MCF 10A (cell line): ENCODE measurements at places on chromosomes 2 and 18.
A peak's percentile ranks its signal among the peaks of the same experiment; 100 is the strongest.

DNA sequence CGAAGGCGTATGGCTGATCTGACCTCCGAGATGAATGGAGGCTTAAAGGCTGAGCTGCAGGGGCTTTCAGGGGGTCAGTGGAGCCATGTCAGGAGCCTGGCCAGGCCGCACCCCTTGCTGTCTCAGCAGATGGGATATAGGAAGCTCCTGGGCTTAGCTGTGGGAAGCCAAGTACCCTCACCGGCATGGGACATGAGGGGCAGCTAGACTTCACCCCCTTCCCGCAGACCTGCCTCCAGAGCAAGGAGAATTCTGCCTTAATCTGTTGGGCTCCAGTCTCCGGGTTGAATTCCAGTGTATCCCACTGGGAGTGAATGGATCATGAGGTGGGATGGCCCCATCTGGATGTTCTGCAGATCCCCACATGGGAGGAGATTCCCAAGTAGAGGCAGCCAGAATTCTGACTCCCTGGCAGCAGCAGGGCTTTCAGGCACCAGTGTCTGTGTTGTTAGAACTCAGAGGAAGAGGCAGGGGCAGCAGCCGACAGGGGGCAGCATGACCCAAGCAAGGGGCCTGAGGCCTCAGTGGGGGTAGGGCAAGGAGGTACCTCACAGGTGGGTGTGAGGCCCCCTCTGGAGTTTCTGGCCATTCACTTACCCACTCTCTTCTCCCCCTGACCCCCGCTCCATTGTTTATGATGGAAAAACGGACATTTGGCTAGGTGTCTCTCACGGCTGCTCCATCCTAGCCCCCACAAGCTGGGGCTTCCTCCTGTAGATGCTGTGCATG is 19.1 kb downstream of the CAPG start:
- H3K27me3 ChIP-seq, result no peaks in the 10 kb centered on the region
- peaks cover 58% of the 10 kb centered on the region for H3K36me3 ChIP-seq
- no peak overlapping the region for H3K27ac ChIP-seq
- H3K4me3 ChIP-seq, result no peak overlapping the region
- DNase-seq, result peak; percentile 56
- peaks cover 6% of the 10 kb centered on the region for H3K4me1 ChIP-seq

GRCh38 chr2:105336786-105337121 is 586 bp upstream of the C2orf49 start:
- peaks cover 22% of the 10 kb centered on the region for H3K36me3 ChIP-seq
- no peak for DNase-seq
- no peaks in the 10 kb centered on the region for H3K27me3 ChIP-seq

- H3K4me3 ChIP-seq, result no peak overlapping the region
- DNase-seq, result no peak
- H3K27me3 ChIP-seq, result no peaks in the 10 kb centered on the region
- H3K4me1 ChIP-seq, result peaks cover 48% of the 10 kb centered on the region
- H3K27ac ChIP-seq, result no peak overlapping the region
- H3K36me3 ChIP-seq, result no peaks in the 10 kb centered on the region
Measured at GRCh38 chr2:168534926-168535325, 78.9 kb downstream of the CERS6 start.

GRCh38 chr2:185202945-185203528 is 535.6 kb upstream of the FSIP2 start:
- H3K36me3 ChIP-seq, result no peaks in the 10 kb centered on the region
- DNase-seq, result no peak
- no peaks in the 10 kb centered on the region for H3K4me1 ChIP-seq
- no peak overlapping the region for H3K4me3 ChIP-seq
- no peak overlapping the region for H3K27ac ChIP-seq

DNA sequence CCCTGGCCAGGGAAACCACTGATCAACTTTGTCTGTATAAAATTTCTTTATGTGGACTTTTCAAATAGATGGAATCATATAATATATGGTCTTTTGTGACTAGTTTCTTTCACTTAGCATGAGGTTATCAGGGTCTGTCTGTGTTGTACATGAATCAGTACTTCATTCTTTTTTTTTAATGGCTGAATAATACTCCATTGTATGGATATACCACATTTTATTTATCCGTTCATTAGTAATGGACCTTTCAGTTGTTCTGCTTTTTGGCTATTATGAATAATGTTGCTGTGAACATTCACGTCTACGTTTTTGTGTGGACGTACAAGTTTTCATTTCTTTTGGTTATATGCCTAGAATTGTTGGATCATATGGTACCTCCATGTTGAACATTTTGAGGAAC is 69.1 kb upstream of the GAREM2 start:
- no peak overlapping the region for H3K4me3 ChIP-seq
- no peaks in the 10 kb centered on the region for H3K27me3 ChIP-seq
- H3K4me1 ChIP-seq, result peaks cover 7% of the 10 kb centered on the region
- H3K36me3 ChIP-seq, result peaks cover 54% of the 10 kb centered on the region
- no peak overlapping the region for H3K27ac ChIP-seq
- no peak for DNase-seq

DNA sequence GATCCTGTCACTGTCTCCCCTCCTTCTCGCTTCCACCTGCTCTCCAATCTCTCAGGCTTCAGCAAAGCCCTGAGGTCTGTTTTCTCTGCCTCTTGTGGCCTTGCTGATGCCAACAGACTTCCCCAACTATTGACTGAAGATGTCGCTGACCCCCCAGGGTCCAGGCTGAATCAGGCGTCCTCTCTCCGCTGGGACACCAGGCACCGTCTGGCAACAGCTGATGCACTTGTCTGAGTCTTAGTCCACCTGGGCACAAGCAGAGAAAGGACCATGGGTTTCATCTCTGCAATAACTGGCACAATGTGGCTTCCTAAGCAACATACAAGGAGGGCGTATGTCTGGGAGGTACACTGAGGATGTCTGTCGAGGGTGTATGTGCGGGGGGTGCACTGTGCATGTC is 248.7 kb upstream of the MYT1L start:
- no peaks in the 10 kb centered on the region for H3K4me1 ChIP-seq
- H3K27me3 ChIP-seq, result no peaks in the 10 kb centered on the region
- DNase-seq, result no peak
- no peaks in the 10 kb centered on the region for H3K36me3 ChIP-seq
- H3K4me3 ChIP-seq, result no peak overlapping the region

DNA sequence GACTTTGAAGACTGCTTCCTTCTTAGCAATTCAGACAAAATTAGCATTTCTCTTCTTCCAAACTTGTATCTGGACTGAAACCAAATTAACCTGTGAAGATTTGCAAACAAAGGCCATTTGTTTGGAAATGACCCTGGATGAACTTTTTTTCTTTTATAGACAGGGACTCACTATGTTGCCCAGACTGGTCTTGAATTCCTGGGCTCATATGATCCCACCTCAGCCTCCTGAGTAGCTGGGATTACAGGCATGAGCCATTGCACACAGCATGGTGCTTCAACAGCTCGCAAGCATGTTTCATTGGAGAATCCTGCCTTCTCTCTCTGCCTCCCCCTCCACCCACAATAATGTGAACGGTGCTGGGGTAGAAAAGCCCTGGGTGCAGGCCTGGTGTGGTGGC is 170.2 kb downstream of the ARL4C start:
- peaks cover under 1% of the 10 kb centered on the region for H3K27me3 ChIP-seq
- no peak overlapping the region for H3K4me3 ChIP-seq
- DNase-seq, result no peak
- no peaks in the 10 kb centered on the region for H3K4me1 ChIP-seq
- no peak overlapping the region for H3K27ac ChIP-seq
- no peaks in the 10 kb centered on the region for H3K36me3 ChIP-seq

DNA sequence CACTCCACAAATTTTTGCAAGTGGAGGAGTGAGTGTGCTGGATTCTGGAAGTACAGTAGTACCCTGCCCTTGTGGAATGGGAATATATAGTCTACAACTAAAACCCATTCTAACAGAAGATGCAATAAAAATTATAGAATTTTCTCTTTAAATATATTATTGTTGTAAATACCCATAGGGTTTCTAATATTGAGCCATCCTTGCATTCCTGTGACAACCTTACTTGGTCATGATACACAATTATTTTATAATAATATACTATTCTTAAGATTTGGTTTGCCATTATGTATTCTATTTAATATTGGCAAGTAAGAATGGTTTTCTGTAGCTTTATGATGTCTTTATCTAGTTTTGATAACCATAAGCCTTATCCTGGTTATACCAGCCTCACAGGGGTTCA is 52.2 kb downstream of the EML6 start:
- peaks cover 25% of the 10 kb centered on the region for H3K4me1 ChIP-seq
- no peaks in the 10 kb centered on the region for H3K36me3 ChIP-seq
- no peak overlapping the region for H3K27ac ChIP-seq
- DNase-seq, result peak; percentile 11
- no peak overlapping the region for H3K4me3 ChIP-seq
- H3K27me3 ChIP-seq, result no peaks in the 10 kb centered on the region

- H3K4me3 ChIP-seq, result no peak overlapping the region
- no peak for DNase-seq
- H3K36me3 ChIP-seq, result no peaks in the 10 kb centered on the region
- H3K27ac ChIP-seq, result no peak overlapping the region
- H3K27me3 ChIP-seq, result peaks cover 86% of the 10 kb centered on the region
- H3K4me1 ChIP-seq, result no peaks in the 10 kb centered on the region
Measured at GRCh38 chr2:113021312-113021711, 16.1 kb downstream of the IL36A start.

DNA sequence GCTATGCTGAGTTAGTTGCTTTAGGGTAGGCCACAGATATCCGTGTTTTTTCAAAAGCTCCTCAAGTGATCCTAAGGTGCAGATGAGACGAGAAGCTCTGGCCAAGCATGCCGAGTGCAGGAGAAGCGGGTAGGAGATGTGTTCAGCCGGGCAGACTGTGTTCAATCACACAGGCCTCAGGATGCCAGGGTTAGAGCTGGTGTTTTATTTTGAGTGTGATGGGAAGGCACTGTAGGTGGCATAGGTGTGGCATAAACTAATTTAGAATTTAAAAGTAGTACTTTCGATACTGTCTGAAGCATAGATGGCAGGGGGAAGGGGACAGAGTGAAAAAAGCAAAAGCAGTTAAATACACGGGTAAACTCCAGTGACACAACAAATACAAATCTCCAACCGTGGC is 30.9 kb downstream of the DPP4 start:
- H3K27ac ChIP-seq, result no peak overlapping the region
- H3K4me1 ChIP-seq, result peaks cover 9% of the 10 kb centered on the region
- no peaks in the 10 kb centered on the region for H3K36me3 ChIP-seq
- DNase-seq, result no peak

DNA sequence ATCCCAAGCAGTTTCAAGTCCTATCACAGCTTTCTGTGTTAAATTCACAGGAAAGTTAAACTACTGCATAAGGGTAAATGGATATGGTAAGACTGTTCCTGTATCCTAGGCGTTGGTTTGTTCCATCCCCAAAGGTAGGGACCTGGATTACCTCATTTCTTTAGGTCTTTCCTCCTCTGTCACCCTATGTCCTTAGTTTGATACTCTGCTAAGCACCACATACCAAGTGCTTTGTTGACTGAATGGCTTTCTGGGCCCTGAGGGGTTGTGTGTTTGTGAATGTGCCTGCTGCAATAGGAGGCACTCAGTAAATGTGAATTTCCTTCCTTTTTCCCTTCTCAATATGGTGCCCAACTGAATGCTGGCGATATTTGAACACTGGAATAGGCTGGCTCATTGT is 7.8 kb downstream of the NOSTRIN start:
- no peak overlapping the region for H3K4me3 ChIP-seq
- no peaks in the 10 kb centered on the region for H3K27me3 ChIP-seq
- no peak for DNase-seq
- no peaks in the 10 kb centered on the region for H3K36me3 ChIP-seq
- H3K4me1 ChIP-seq, result no peaks in the 10 kb centered on the region

GRCh38 chr2:203951366-203951902 is 14.9 kb downstream of the ICOS start:
- H3K4me1 ChIP-seq, result peaks cover 5% of the 10 kb centered on the region
- no peaks in the 10 kb centered on the region for H3K27me3 ChIP-seq
- no peak for DNase-seq
- H3K4me3 ChIP-seq, result no peak overlapping the region

DNA sequence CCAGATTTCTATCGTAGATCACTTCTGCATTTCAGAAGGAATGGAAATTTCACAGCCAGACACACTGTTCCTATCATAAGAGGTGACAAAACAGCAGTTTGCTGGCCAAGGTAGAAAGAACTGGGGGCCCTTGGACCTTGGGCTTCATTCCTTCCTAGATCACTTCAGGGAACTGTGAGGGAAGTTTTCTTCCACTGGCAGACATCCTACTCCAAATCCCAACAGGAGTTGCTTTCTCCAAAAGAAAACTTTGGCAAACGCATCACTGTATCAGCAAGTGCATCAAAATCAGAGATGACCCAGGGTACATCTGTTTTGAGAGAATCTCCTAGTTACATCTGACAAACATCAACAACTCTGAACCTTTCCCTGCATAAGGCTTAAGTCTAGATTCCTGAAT is 348.4 kb upstream of the KLHL29 start:
- no peak overlapping the region for H3K27ac ChIP-seq
- peaks cover 26% of the 10 kb centered on the region for H3K27me3 ChIP-seq
- no peaks in the 10 kb centered on the region for H3K36me3 ChIP-seq
- H3K4me3 ChIP-seq, result no peak overlapping the region
- DNase-seq, result no peak

- DNase-seq, result no peak
- no peaks in the 10 kb centered on the region for H3K27me3 ChIP-seq
- no peak overlapping the region for H3K4me3 ChIP-seq
- no peak overlapping the region for H3K27ac ChIP-seq
- H3K36me3 ChIP-seq, result no peaks in the 10 kb centered on the region
Measured at GRCh38 chr18:66638856-66639629, 35.2 kb upstream of the CDH19 start.

- DNase-seq, result no peak
- H3K27ac ChIP-seq, result no peak overlapping the region
- H3K36me3 ChIP-seq, result no peaks in the 10 kb centered on the region
- no peaks in the 10 kb centered on the region for H3K4me1 ChIP-seq
- peaks cover 23% of the 10 kb centered on the region for H3K27me3 ChIP-seq
Measured at GRCh38 chr2:240146141-240146561, 5.7 kb upstream of the OTOS start.

- no peak overlapping the region for H3K27ac ChIP-seq
- H3K4me3 ChIP-seq, result no peak overlapping the region
- H3K4me1 ChIP-seq, result no peaks in the 10 kb centered on the region
- H3K36me3 ChIP-seq, result no peaks in the 10 kb centered on the region
- DNase-seq, result no peak
- no peaks in the 10 kb centered on the region for H3K27me3 ChIP-seq
Measured at GRCh38 chr18:52451851-52452250, 111.9 kb downstream of the DCC start.

DNA sequence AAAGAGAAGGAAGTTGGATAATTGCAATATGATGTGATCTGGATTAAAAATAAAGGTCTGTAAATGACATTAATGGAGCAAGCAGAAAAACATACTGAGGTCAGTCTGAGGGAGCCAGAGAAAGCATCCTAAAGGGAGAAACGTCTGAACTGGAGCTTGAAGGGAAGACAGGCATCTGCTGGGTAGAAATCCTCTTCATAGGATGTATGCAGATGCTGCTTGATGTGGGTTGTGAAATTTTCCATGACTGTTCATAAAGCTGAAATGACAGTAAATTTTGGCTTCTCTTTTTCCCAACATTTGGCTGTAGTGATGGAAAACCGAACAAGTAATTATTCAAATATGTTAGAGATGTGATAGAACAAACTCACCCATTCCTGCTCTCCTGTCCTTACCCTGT is 287.6 kb downstream of the CAMKMT start:
- no peaks in the 10 kb centered on the region for H3K4me1 ChIP-seq
- no peak overlapping the region for H3K27ac ChIP-seq
- no peak overlapping the region for H3K4me3 ChIP-seq
- DNase-seq, result no peak

- no peak overlapping the region for H3K27ac ChIP-seq
- no peak for DNase-seq
- H3K27me3 ChIP-seq, result no peaks in the 10 kb centered on the region
- H3K36me3 ChIP-seq, result no peaks in the 10 kb centered on the region
- no peak overlapping the region for H3K4me3 ChIP-seq
- H3K4me1 ChIP-seq, result peaks cover 22% of the 10 kb centered on the region
Measured at GRCh38 chr2:48207201-48207641, 300.9 kb upstream of the FBXO11 start.
